ENCODE measurements at places on chromosomes 4 and X. TPM values are rescaled to one million over a fixed set of nuclear protein-coding genes. Genes with fewer than 3 reads are reported as not detected.

DNA sequence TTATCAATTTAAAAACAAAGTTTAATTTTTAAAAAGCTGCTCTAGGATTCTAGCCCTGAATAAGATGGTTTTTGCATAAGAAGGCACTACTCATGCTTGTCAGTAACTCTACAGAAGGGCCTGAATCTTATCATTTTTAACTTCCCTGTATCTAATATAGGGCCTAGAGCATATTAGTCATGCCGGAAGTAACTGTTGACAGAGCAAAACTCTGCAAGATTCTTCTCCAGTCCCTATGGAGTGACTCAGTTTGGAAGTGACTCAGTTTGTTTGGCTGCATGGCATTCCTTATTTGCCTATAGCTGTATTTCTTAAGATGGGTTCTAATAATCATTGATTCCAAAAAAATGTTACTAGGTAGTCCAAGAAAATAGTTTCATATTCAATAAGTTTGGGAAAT, 431.8 kb upstream of the HTR2C start:
- no peak for DNase-seq
- H3K27ac ChIP-seq, result no peak overlapping the region
- no peak overlapping the region for H3K4me3 ChIP-seq
- H3K4me1 ChIP-seq, result no peaks in the 10 kb centered on the region
- no peaks in the 10 kb centered on the region for H3K27me3 ChIP-seq

GRCh38 chr4:168643111-168643795, 146.4 kb downstream of the PALLD start:
- H3K4me1 ChIP-seq, result no peaks in the 10 kb centered on the region
- no peaks in the 10 kb centered on the region for H3K27me3 ChIP-seq
- H3K4me3 ChIP-seq, result no peak overlapping the region
- no peak overlapping the region for H3K27ac ChIP-seq
- no peaks in the 10 kb centered on the region for H3K36me3 ChIP-seq

DNA sequence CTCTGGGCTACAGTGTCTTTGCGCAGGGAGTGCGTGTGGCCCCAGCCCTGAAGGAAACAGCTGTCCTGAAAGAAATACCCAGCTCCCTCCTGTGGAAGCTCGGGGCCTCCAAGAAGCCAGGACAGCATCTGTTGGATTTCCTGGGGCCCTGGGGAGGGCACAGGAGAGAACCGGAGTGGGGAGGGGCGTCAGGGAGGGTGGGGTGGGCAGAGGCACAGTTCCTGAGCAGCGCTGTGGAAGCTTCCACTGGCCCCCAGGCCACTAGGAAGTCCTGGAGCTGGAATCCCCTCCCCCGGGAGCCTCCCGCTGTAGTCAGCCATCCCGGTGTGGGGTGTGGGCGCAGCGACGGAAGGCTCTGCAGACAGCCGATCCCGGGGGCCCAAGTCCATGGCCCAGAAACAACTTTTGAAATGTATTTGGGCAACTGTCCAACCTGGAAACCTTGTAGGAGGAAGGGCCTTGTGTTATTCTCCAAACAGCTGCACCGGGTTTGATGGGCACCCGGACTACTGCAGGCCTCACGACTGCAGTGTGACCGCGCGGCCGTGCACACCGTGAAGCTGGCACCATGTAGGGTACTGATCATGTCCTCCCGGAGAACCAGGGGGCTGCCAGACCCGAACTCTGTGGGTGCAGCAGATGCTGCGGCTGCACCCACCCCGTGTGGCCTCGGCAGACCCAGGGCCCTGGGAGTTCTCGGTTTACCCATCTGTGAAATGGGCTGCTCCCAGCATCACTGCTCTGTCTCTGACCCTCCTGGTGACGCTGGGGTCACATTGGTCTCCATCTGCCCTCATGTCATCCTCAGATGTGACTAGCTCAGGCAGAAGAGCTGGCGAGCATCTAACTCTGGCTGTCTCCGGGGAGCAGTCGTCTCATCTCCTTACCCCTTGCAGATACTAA, 68.5 kb upstream of the HMX1 start:
- DNase-seq, result no peak
- no peak overlapping the region for H3K4me3 ChIP-seq
- H3K4me1 ChIP-seq, result no peaks in the 10 kb centered on the region
- no peaks in the 10 kb centered on the region for H3K27me3 ChIP-seq
- no peaks in the 10 kb centered on the region for H3K36me3 ChIP-seq
- no peak overlapping the region for H3K27ac ChIP-seq

DNA sequence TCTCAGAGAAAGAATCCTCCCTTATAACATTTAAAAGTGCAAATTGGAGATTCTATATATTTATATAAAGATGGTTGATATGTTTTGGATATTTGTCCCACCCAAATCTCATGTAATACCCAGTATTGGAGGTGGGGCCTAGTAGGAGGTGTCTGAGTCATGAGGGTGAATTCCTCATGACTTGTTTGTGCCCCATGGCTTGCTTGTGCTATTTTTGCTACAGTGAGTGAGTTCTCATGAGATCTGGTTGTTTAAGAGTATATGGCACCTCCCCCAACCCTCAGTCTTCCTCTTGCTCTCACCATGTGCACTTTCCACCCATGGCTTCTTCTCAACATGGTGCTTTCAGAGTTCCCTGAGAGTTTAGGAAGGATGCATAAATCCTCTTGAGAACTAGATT, 9.5 kb upstream of the ANKRD50 start:
- no peaks in the 10 kb centered on the region for H3K4me1 ChIP-seq
- H3K36me3 ChIP-seq, result no peaks in the 10 kb centered on the region
- H3K27ac ChIP-seq, result no peak overlapping the region
- H3K27me3 ChIP-seq, result no peaks in the 10 kb centered on the region

- H3K4me3 ChIP-seq, result no peak overlapping the region
- no peaks in the 10 kb centered on the region for H3K27me3 ChIP-seq
- H3K36me3 ChIP-seq, result no peaks in the 10 kb centered on the region
- H3K27ac ChIP-seq, result no peak overlapping the region
Measured at GRCh38 chrX:7225338-7225737, 77.4 kb upstream of the PUDP start.

DNA sequence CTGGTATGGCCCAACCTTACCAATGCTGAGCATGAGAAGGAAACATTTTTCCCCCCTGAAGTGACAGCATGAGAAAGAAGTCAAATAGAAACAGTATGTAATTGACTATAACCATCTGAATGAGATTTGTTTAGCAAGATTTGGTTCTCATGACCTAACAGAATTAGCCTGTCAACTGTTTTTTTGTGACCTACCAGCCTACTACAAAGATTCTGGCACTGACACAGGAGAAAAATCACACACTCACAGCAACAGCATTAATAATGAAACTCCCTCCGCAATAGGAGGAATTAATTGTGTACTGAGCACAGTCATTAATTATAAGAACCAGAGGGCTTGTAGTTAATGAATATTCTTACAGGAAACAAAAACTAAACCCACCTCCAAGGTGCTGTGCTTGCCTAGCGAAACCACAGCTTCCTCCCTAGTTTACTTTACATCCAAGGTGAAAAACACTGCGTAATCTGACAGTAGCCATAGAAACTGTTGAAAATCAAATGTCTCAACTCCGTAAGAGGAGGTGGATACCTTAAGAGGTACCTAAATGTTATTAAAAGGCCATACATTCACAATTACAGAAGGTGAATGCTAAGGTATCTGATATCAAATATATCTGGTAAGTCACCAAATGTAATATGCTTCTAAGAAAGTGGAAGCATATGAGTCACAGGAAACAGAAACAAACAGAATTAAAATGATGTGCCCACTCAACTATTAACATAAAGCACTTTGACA, 34.9 kb downstream of the MMRN1 start:
- no peak for DNase-seq
- H3K4me1 ChIP-seq, result peaks cover 9% of the 10 kb centered on the region
- peak overlapping the region; percentile 8 for H3K4me3 ChIP-seq
- no peaks in the 10 kb centered on the region for H3K36me3 ChIP-seq

DNA sequence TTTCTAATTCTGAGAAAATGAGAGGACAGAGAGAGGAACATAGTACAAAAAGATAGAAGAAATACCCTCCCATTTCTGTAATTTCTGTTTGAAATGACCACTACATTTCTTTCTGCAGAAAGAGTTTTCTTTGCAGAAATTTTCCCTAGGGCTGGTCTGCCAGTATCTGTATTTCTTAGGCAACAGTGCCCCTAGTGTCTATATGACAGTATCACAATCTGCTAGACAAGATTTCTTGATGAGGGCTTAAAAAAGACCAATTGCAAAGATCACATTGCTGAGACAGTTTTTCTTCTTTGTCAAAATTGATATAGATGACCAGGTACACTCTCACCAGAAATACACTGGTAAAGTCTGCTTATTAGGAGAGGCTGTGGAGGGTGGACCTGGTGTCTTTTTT, 81.0 kb upstream of the ZDHHC15 start:
- H3K27ac ChIP-seq, result no peak overlapping the region
- H3K4me1 ChIP-seq, result no peaks in the 10 kb centered on the region
- H3K36me3 ChIP-seq, result no peaks in the 10 kb centered on the region
- peaks cover 23% of the 10 kb centered on the region for H3K27me3 ChIP-seq
- no peak for DNase-seq
- H3K4me3 ChIP-seq, result no peak overlapping the region

- H3K4me3 ChIP-seq, result no peak overlapping the region
- peaks cover 16% of the 10 kb centered on the region for H3K27me3 ChIP-seq
- H3K4me1 ChIP-seq, result no peaks in the 10 kb centered on the region
- no peaks in the 10 kb centered on the region for H3K36me3 ChIP-seq
Measured at GRCh38 chrX:96181605-96182004, 503.0 kb upstream of the DIAPH2 start.

MAGEA3 gene
- total RNA-seq, result not detected

STK32B gene
- total RNA-seq, result not detected

IL2RG gene
- total RNA-seq, result 290 TPM

CAPN6 gene
- total RNA-seq, result not detected
